ENCODE measurements at places on chromosomes 16 and 17.

GRCh38 chr17:2459917-2460271, 51.8 kb downstream of the METTL16 start:
- no peak for DNase-seq

DNA sequence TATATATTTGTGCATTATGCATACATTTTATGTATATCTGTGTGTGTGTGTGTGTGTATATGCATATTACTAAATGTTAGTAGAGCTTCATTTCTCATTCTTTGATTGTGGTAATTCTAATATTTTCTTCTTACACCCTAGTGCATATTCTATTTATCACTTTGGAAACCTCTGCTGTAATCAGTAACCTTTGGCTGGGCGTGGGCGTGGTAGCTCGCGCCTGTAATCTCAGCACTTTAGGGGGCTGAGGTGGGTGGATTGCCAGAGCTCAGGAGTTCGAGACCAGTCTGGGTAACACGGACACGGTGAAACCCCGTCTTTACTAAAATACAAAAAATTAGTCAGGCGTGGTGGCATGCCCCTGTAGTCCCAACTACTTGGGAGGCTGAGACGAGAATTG, 26.9 kb downstream of the CPSF4L start:
- no peak for DNase-seq

- DNase-seq: no peak
Measured at GRCh38 chr16:57726433-57726947, 9.1 kb upstream of the KATNB1 start.

DNA sequence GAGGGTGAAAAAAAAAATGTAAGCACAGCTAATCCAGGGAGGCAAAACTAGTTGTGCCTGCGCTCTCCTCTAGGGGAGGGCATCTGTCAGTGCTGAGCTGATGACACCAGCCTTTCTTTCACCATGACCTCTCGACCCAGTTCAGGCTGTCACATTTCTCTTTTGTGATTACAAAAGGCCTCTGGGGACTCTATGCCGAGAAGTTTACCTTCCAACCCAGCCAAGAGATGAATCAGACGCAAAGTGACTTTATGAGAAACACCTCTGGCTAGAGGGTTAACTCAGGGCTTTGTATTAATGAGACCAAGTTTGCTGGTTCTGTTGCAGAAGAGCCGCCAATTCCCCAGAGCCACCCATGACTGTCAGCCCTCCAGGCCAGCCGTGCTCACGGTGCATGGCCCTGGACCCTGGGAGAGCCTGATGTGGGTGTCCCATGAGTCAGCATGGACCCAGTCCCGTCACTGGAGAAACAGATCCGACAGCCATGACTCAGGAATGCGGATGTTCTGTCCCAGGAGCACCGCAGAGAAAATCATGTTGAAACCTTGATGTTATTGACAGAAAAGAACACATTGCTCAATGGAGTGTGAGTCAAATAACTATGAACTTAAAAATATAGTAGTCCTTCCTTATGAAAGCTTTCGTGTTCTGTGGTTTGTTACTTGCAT, 437.2 kb downstream of the HS3ST3B1 start:
- no peak for DNase-seq

DNA sequence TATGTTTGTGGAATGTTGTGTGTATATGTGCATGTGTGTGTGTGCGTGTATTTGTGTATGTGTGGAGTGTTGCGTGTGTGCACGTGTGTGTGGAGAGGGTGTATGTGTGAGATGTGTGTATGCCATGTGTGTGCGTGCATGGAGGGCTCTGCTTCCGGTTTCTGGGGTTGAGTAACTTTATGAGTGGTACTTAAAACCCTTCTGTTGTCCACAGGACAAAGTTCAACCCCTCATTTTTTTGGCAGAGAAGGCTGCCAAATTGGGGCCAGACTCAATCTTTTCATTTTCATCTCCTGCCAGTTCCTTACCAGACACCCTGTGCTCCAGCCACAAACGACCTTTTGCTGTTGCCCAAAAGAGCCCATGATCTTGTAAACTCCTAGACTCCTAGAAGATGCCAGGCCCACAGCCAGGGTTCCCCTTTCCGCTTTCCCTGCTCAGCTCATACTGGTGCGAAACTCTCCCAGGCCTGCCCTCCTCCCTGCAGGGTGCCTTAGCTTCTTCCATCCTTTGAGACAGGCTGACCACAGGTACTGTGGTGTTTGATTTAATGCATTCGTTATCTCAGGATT, 100.2 kb downstream of the CMIP start:
- no peak for DNase-seq

GRCh38 chr17:40350689-40351358, 13.7 kb downstream of the GJD3 start:
- DNase-seq: no peak

DNA sequence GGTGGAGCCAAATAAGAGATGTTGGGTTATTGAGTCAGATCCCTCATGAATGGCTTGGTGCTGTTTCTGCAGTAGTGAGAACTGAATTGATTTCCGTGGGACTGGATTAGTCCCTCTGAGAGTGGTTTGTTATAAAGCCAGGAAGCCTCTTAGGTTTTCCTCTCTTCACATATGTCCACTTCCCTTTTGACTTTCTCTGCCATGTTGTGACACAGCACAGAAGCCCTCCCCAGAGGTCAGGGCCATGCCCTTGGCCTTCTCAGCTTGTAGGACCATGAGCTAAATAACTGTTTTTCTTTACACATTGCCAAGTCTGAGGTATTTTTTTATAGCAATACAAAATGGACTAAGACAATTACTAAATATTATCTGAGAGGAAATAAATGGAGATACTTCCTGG, 10.3 kb upstream of the HAPSTR1 start:
- DNase-seq: no peak

GRCh38 chr17:16989230-16989952, 17.5 kb upstream of the TNFRSF13B start:
- DNase-seq: no peak

DNA sequence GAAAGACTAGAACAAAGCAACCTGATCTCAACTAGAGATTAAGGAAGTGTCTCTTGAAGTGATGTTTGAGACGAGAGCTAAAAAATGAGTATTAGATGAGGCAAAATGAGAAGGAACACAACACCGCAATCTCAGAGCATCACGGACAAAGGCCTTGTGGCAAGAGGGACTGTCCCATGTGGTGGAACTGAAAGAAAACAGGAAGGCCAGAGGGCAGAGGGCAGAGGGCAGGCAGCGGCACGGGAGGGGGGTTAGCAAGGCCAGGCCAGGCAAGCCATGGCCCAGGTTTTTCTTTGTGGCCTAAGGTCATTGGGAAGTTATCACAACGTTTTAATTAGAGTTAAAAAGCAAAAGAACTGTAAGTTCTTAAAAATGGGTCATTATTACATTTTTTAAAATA, 22.5 kb downstream of the RPA1 start:
- no peak for DNase-seq

DNA sequence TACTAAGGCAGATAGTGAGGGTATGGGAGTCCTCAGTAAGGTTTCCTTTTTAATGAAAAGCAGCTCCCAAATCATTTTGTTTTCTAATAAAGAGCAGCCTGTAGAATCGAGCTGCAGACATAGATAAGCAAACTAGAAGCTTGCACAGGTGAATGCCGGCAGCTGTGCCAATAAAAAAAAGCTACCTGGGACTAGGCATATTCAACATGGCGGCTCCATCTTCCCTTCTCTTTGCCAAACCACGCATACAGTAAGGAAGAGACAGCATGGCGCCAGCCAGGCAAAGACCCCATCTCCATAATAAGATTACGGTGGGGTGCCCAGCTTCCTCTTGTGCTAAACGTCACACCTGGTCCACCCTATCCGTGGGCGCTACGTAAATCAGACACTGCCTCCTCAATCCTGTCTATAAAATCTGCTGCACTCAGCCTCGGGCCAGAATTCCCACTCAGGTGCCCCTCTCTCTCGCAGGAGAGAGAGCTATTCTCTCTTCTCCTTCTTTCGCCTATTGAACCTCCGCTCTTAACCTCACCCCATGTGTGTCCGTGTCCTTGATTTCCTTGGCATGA, 92.7 kb upstream of the FA2H start:
- no peak for DNase-seq

DNA sequence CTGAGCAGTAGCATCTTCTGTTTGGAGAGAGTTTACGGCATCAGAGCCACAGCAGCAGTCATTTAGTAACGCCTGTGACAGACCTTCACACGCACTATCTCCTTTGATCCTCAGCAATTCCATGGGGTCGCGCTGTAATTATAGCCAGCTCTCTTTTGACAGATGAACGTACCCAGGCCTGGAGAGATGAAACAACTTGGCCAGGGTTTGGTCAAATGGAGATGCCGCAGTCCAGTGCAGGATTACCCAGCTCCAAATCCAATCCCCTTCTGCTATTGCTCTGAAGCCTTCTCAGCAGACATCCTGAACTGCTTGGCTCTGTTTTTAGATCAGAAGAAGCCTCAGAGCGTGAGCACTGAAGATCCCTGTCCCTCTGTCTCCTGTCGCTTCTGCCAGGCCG, 83.9 kb downstream of the SOX9 start:
- no peak for DNase-seq

DNA sequence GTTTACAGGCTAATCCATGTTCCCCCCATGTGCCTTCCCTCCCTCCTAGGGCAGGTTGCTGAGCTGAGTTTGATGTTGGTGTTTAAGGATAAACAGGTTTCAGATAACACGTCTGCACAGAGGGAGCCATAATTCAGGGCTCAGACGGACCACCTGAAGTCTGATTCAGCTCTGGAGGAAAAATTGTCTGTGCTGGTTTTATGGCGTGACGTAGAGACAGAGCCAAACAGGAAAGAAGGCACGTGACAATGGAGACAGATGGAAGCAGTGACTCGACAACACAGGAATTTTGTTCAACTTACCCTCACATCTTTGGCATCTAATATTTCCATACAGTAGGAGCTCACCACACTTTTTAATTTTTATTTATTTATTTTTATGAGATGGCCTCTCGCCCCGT, 10.7 kb upstream of the USP10 start:
- no peak for DNase-seq

- DNase-seq: no peak
Measured at GRCh38 chr16:68190736-68191510, 45.0 kb downstream of the ESRP2 start.

DNA sequence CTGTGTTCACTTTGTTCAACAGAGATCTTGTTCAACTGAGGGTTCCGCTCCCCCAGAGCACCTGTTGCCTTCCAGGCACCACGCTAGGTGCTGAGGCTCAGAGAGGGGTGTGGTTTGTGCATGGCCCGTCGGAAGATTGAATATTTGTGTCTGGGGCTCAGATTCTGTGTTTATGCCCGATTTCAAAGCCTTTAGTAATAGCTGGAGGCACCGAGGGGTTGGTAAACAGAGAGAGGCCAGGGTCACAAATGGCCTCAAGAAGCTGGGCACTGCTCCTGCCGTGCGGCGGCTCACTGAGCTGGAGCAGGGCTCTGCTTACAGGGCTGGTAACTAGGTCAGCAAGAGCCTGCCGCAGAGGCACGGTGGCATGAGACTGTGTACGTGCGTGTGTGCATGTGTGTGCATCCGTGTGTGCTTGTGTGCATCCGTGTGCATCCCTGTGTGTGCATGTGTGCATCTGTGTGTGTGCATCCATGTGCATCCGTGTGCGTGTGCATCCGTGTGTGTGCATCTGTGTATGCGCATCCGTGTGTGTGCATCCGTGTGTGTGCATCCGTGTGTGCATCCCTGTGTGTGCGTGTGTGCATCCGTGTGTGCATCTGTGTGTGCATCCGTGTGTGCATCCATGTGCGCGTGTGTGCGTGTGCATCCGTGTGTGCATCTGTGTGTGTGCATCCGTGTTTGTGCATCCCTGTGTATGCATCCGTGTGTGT, 5.4 kb downstream of the ITGAE start:
- DNase-seq: no peak

- no peak for DNase-seq
Measured at GRCh38 chr17:8552577-8553320, 77.8 kb downstream of the MYH10 start.

DNA sequence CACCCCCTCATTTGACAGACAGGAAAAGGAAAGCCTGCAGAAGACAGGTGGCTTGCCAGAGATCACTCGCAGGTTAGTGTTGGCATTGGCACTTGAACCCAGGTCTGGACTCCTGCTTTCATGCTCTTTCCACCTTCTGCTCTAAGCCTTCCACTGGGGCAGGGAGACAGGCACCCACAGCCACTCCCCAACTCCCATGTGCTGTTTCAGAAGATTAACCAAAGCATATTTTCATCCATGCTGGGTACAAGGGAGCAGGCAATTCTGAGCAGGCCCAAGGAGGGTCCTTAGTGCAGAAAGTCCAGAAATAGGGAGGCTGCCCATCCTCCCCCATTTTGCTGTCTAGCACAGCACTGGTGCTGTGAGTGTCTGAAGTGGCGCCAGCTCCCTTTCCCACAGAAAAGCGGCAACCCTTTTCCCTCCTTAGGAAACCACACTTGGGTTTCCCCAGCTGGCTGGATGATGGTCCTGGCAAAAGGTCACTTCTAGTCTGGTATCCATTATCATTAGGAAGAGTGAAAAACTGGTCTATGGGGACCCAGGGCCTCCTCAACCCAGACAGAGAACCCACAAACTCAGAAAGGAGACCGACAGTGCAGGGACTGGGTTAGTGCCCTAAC, 2.0 kb upstream of the CAVIN1 start:
- no peak for DNase-seq

- DNase-seq: no peak
Measured at GRCh38 chr16:6131526-6132050, 1034.0 kb upstream of the EEF2KMT start.

GRCh38 chr17:5838661-5839300, 231.4 kb upstream of the WSCD1 start:
- no peak for DNase-seq

DNA sequence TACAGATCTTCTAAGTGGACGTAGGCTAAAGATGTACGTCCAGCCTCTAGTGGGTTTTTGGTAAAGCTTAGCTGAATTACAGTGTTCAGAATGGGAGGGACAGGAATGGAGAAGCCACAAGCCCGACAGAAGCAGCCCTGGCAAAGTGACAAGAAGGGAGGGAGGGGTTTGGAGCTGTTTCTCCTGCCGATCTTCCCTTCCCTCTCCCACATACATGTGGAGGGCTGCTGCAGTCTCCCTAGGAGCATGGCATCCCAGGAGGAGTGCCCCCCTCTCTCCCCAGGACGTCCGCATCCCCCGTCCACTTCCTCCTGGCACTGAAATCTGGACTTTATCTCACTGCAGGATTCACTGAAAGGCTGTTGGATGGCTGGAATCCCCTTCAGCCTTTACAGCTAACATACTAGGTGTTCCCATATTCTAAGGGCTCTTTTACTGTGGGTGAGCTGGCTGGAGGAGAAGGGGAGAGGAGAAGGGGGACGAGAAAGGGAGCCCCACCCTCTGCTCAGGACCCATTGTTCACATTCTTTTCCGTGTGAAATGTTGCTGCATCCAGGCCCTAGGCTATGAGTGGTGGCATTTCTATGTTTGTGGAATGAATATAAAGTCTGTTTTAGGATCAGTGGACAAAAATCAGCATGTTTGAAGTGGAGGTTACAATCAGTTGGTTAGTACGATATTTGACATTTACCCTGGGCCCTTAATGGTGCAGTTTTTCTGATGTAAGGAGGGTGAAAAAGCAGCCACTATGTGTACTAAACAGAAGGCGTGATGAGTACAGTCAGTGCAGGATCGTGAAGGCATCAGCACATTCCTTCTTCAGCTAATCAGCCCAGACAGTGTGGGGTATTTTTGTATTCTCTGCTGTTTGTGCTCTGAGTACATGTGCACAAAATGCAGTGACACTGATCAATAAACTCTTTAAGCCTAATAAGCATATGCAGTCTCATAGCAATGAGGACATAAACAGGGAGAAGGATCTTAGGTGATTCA, 94.6 kb downstream of the SPECC1 start:
- no peak for DNase-seq

Measured in stimulated activated CD8-positive, alpha-beta memory T cell treated with anti-CD3 and anti-CD28 coated beads, Interleukin-15, amount 100 ng/mL, for 1 hour (primary cell).